AG04450 (cell line): ENCODE measurements at places on chromosomes 12 and 14. TPM values are rescaled to one million over a fixed set of nuclear protein-coding genes. Genes with fewer than 3 reads are reported as not detected.

Gene CPNE8
- 0.02 TPM in 1 of 2 replicates, not detected in the other for polyA plus RNA-seq

Gene GRIP1
- not detected in 2 replicates for polyA plus RNA-seq

Gene PIK3C2G
- not detected in 2 replicates for polyA plus RNA-seq

Gene CELA1
- polyA plus RNA-seq: 0.74 and 0.79 TPM in 2 replicates

Gene SUSD6
- polyA plus RNA-seq: 14.4 and 16.3 TPM in 2 replicates

Gene FOXG1
- not detected in 2 replicates for polyA plus RNA-seq

Gene BDKRB2
- polyA plus RNA-seq: 182 and 212 TPM in 2 replicates

Gene SERPINA4
- polyA plus RNA-seq: not detected in 2 replicates

Gene C12orf54
- polyA plus RNA-seq: not detected in 2 replicates

Gene KRT73
- polyA plus RNA-seq: not detected in 2 replicates

Gene DNAI7
- 0.11 and 0.26 TPM in 2 replicates for polyA plus RNA-seq

Gene TRMT5
- 9.4 and 12.9 TPM in 2 replicates for polyA plus RNA-seq

Gene KRT3
- polyA plus RNA-seq: not detected in 2 replicates

Gene SLCO1B1
- not detected in 2 replicates for polyA plus RNA-seq

Gene GALNT8
- not detected in 2 replicates for polyA plus RNA-seq

Gene C12orf76
- polyA plus RNA-seq: 9.2 and 11.4 TPM in 2 replicates

Gene ZFYVE26
- polyA plus RNA-seq: 12.2 and 18.4 TPM in 2 replicates

Gene TAS2R8
- 0.06 TPM in 1 of 2 replicates, not detected in the other for polyA plus RNA-seq

Gene NUMB
- polyA plus RNA-seq: 130 and 152 TPM in 2 replicates

Gene POTEG
- not detected in 2 replicates for polyA plus RNA-seq

Gene SLC25A47
- not detected in 2 replicates for polyA plus RNA-seq

Gene CISTR
- polyA plus RNA-seq: not detected in 2 replicates

Gene ANKRD33
- polyA plus RNA-seq: not detected in 2 replicates

Gene KRT79
- 0.04 TPM in 1 of 2 replicates, not detected in the other for polyA plus RNA-seq

Gene TOMM20L
- polyA plus RNA-seq: not detected in 2 replicates

Gene KRT72
- not detected in 2 replicates for polyA plus RNA-seq

Gene WNT5B
- 22.2 and 25.2 TPM in 2 replicates for polyA plus RNA-seq

Gene WSCD2
- not detected in 2 replicates for polyA plus RNA-seq

Gene TMPRSS12
- not detected in 2 replicates for polyA plus RNA-seq

Gene ADGRD1
- polyA plus RNA-seq: 0.05 TPM in 1 of 2 replicates, not detected in the other

Gene MSI1
- polyA plus RNA-seq: not detected in 2 replicates

Gene E2F7
- 4.0 and 5.2 TPM in 2 replicates for polyA plus RNA-seq

Gene LRTM2
- polyA plus RNA-seq: not detected in 2 replicates

Gene BRF1
- polyA plus RNA-seq: 6.3 and 8.1 TPM in 2 replicates

Gene RIPK3
- polyA plus RNA-seq: 0.09 TPM in 1 of 2 replicates, not detected in the other

Gene EFS
- polyA plus RNA-seq: 5.3 and 6.6 TPM in 2 replicates

Gene LRRC9
- not detected in 2 replicates for polyA plus RNA-seq

Gene NPAS3
- polyA plus RNA-seq: not detected in 2 replicates

Gene RAB15
- 11.0 and 11.1 TPM in 2 replicates for polyA plus RNA-seq

Gene TCL1B
- not detected in 2 replicates for polyA plus RNA-seq

Gene SLC8A3
- polyA plus RNA-seq: not detected in 2 replicates

Gene GTF2H3
- polyA plus RNA-seq: 35.8 and 55.1 TPM in 2 replicates

Gene MYF5
- polyA plus RNA-seq: not detected in 2 replicates

Gene KRT80
- 2.1 and 2.3 TPM in 2 replicates for polyA plus RNA-seq

Gene SLC5A8
- polyA plus RNA-seq: not detected in 2 replicates

Gene TAS2R31
- polyA plus RNA-seq: 0.51 and 0.60 TPM in 2 replicates

Gene RGS6
- not detected in 2 replicates for polyA plus RNA-seq

Gene NANOG
- polyA plus RNA-seq: 0.01 TPM in 1 of 2 replicates, not detected in the other

Gene GLS2
- polyA plus RNA-seq: 0.10 and 0.12 TPM in 2 replicates

Gene NFATC4
- 35.7 and 42.0 TPM in 2 replicates for polyA plus RNA-seq
